ENCODE measurements at places on chromosomes 5 and 9.

GRCh38 chr9:132804576-132805295, 73.3 kb downstream of the AK8 start:
- DNase-seq = no peak

DNA sequence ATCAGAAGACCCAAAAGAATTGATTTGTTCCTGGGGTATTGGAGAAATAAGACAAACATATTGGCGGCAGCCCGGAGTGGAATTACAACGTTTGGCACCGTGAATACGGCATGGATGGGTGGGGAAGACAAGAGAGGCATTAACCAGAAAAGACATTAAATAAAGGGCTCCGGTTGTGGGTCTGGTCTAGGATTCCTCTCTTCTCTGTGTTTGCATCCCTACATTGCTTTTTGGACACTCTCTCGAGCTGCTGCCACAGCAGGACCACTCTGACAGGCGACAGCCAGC, 138.7 kb upstream of the PALM2AKAP2 start:
- no peak for DNase-seq

DNA sequence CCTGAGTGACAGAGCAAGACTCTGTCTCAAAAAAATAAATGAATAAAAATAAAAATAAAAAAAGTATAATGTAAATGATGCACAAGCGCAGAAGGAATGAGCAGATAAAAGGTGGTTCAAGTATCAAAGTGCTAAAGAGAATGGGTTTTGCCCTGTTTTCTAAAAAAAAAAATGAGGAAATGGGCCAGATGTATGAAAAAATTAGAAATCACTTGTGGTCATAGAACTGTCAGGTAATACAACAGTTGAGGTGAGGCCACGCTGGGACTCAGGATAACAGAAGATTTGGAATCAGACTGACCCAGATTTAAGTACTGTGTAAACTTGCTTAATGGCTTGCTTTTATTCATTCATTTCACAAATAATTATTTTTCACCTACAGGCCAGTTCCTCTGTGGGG, 69.8 kb downstream of the MAPKAP1 start:
- no peak for DNase-seq

GRCh38 chr5:173801006-173801405, 87.1 kb upstream of the CPEB4 start:
- DNase-seq = no peak

DNA sequence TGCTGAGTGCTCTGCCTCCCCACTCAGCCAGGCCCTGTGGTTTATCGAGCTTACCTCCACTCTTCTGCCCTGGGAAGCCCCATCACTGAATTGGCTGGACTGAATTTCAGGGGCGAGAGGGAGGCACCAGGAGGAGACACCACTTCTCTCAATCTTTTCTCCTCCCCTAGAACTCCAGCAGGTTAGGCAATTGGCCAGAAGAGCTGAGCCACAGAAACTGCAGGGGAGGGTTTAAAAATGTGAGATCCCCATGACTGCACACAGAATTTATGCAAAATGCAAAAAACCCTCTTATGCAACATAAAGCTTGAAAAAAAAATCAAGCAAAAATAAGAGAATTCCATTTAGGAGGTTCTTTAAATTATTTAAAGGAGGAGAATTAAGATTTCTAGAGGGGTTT, 29.9 kb downstream of the TUT7 start:
- no peak for DNase-seq

- DNase-seq = peak; percentile 46
Observed at GRCh38 chr5:669111-669841, 23.9 kb downstream of the TPPP start.

GRCh38 chr9:131470581-131470991, 32.1 kb upstream of the POMT1 start:
- DNase-seq = no peak

DNA sequence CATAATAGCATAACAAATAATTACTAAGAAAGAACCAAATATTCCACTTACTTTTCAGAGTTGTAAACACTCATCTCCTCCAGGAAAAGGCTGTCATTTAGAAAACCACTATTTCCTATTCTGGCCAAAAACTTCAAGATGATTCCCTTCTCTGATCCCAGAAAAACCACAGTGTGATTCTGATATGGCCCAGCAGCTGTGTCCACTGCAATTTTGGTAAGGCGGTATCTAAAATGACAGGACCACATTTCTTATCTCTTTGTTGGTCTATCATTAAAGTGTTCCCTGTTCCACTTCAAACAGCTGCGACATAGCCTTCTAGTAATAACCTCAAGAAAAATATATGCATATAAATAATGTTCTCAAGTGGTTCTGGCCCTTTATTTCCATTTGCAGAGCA, 96.1 kb downstream of the SEMA6A start:
- no peak for DNase-seq

DNA sequence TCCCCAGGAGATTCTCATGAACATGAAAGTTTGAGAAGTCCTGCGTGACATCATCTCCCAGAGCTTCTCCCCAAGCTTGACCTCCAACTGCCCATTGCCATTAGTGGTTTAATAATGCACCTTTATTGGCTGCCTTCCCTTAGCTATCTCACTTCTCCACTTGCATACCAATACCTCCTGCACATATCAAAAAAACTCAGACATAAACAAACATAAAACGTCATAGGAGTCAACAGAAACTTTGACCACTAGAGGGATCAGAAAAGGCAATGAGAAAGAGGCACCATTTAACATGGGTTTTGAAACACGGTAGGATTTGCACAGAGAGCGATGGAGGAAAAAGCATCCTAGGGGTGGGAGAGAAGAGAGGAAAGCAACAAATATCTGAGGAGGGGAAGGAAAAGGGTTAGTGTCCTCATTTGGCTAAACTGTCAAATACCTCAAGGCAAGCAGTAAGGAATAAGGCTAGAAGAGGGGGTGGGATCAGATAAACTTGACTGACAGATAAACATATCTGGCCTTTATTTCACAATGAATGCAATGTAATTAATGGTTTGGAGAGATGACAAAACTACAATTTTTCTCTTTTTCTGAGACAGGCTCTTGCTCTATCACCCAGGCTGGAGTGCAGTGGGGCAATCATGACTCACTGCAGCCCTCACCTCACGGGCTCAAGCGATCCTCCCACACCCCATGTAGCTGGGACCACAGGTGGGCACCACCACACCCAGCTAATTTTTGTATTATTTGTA, 27.0 kb downstream of the GNAQ start:
- DNase-seq = no peak

GRCh38 chr9:911005-911404, 65.5 kb upstream of the DMRT3 start:
- no peak for DNase-seq

GRCh38 chr9:35110327-35110761, 5.3 kb downstream of the ATOSB start:
- no peak for DNase-seq

GRCh38 chr5:61854531-61854930, 451.5 kb upstream of the KIF2A start:
- no peak for DNase-seq

DNA sequence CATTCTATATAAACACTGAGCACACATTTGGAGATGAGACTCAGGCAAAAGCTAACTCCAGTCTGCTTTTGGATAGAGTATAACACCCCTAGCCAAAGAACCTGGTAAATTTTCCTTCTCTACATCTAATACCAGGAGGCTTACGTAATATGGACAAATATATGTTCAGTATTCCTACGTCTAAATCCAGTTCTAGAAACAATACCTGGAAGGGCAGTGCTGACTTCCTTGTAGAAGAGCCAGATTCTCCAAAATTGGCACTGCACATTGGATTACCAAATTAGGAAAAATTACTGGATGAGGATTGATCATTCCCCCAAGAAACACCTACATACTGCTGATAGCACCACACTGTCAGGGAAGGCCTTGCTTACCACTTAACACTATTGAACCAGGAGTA, 247.4 kb downstream of the SAXO1 start:
- DNase-seq = no peak

- peak; percentile 81 for DNase-seq
Observed at GRCh38 chr5:91384671-91385430, 1.7 kb upstream of the ARRDC3 start.

GRCh38 chr5:27434335-27434734, 395.9 kb upstream of the CDH9 start:
- DNase-seq = no peak

DNA sequence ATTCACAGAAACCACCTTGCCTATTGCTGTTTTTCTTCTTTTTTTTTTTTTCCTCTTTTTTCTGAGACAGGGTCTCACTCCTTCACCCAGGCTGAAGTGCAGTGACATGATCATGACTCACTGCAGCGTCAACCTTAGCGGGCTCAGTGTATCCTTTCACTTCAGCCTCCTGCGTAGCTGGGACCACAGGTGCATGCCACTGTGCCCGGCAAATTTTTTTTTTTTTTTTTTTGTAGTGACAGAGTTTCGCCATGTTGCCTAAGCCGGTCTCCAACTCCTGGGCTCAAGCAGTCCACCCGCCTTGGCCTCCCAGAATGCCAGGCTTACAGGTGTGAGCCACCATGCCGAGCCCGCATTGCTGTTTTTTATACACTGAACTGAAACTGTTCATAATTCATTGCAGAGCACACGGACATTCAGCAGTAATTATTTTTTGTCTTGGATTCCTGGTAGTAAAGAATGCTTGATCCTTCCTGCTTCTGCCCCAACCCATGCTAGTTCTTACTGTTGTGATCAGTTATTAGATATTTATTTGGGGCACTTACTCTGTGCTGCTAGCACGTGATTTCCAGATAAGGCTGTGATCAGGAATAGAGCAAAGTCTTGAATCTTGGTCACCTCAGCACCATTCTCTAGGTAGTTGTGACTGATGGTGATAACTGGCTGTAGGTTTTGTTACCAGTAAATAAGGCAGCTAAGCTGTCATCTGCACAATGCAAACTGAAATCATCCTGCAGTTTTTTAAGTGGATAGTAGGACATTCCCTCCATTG, 14.0 kb downstream of the MAP3K1 start:
- DNase-seq = no peak

DNA sequence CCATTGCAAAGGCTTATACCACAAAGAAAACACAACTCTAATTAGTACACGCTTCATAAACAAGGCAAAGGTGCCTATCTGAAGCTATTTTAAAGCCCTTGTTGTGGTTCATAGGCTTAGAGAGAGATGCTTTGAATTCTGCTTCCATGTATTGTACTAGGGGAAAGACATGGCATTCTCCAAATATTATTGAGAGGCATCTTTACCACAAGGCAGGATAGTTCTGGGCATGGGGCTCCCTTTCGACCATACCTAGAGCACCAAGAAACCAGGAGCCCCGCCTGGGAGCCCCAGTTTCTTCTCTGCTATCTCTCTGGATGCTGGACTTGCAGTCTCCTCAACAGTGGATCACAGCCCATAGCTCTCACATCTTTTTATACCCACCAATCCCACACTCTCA, 93.7 kb downstream of the NFIB start:
- no peak for DNase-seq

GRCh38 chr9:111016426-111017045, 21.7 kb downstream of the LPAR1 start:
- no peak for DNase-seq

- no peak for DNase-seq
Observed at GRCh38 chr5:31995714-31996113, 178.4 kb downstream of the GOLPH3 start.

DNA sequence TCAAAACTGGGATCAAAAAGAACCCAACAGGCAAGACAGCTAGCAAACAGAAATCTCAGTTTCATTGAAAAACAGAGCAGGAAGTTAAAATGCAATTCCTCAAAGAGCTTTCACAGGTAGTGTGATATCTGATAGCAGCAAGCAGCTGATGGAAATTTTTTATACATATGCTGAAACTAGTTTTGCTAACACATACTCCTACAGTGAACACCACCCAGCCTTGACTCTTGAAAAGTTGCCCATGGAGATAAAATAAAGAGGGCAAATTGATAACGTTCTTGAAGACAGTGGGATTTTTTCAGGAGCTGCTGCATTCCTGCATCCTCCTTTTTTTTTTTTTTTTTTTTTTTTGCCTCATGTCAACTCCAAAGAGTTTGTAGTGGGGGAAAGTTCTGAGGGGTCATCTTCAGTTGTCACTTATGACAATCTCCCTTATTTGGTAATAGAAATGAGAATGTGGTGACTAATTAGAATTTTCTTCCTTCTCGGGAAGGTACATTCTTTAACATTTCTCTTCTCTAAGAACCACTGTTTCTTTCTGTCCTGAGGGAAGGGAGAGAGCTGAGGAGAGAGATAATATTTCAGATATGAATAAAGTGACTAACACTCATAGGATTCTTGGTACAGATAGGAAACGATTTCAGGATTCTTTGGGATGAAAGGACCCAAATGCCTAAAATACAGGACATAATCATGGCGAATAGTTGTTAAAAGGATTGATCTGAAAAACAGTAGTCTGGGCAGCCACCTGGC, 24.6 kb downstream of the SH3RF2 start:
- DNase-seq = no peak

DNA sequence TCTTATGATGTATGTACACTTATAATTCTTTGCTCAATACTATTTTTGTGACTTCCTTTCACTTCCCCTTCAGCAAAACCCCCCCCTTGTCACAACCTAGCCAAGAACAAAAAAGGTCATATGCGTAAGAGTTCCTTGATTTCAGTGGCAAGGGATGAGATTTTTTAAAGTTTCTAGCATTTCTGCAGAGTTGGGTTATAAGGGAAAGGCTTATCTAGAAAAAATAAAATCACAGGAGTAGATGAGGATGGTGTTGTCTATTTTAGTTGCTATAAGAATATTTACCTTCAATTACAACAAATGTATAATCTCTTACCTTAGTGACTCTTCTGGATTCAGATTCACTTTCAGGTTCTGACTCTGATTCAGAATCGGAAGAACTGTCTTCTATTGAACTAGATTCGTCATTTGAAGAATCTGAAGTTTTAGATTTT, 184.6 kb downstream of the AP3B1 start:
- DNase-seq = no peak

- DNase-seq = peak; percentile 87
Observed at GRCh38 chr9:34379334-34380033, 2.8 kb upstream of the MYORG start.
